Iris pigment epithelial cell (primary cell): ENCODE measurements at places on chromosomes 7 and 10.

DNA sequence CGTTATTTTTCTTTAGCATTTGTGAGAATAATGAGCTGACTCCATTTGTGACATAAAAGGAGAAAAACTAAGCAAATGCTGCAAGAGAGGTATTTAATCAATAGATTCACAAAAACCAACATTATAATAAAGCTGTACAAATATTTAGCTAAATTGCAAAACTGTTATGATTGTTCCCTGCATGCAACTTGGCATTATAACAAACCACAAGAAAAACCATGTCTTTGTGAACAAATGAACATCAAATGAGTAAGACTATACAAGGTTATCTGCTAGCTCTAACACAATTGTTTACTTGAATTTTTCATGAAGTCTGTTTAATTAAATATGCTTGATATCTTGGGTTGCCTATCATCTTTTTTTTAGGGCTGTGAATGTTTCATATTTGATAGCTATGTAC is 50.8 kb upstream of the PPP1R9A start:
- DNase-seq, result peak; percentile 2

DNA sequence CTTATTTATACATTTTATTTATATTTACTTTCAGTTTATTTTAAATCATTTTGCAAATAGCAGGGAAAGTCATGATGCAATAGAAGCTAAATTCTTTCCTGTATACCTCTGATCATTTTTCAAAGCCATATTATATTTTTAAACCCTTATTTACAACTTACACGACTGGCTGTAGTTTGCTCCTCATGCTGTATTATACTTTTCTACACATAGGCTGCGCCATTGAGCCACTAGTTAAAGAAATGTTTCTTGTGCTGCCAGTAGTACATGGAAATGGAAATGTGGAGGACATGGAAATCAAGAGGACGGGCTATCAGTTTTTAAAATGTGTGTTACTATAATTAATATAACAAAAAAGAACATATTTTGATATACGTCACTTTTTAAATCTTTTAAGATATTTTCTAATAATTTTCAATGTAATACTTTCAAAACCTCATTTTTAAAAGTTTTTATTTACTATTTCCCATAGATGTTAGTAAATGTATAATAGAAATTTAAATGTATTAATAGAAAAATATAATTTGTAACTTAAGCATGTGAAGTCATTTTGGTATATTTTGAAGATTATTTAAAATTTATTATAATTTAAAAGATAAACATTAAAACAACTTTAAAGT is 118.5 kb downstream of the VTI1A start:
- DNase-seq, result peak; percentile 77

- DNase-seq, result peak; percentile 15
Observed at GRCh38 chr10:110864662-110865140, 7.0 kb upstream of the PDCD4 start.

DNA sequence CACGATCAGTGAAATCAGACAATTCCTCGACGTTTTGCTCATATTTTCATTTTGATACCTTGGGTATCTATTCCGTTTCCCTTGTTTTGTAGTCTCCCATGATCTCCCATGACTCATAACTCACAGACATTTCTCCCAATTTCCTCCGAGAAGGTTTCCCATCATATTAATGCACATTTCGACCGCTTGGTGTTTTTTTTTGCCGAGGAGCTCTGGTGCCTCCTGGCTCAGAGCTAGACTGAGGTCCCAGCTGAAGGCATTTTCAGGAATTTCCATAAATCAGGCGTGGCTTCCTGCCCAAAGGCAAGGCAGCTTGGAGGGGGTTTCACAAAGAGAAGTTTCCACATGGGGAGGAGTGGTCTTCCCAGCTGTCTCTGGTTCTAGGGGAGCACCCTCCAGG is 148.2 kb upstream of the TNS3 start:
- DNase-seq, result peak; percentile 17

GRCh38 chr7:53596230-53596629 is 560.8 kb downstream of the POM121L12 start:
- peak; percentile 19 for DNase-seq

DNA sequence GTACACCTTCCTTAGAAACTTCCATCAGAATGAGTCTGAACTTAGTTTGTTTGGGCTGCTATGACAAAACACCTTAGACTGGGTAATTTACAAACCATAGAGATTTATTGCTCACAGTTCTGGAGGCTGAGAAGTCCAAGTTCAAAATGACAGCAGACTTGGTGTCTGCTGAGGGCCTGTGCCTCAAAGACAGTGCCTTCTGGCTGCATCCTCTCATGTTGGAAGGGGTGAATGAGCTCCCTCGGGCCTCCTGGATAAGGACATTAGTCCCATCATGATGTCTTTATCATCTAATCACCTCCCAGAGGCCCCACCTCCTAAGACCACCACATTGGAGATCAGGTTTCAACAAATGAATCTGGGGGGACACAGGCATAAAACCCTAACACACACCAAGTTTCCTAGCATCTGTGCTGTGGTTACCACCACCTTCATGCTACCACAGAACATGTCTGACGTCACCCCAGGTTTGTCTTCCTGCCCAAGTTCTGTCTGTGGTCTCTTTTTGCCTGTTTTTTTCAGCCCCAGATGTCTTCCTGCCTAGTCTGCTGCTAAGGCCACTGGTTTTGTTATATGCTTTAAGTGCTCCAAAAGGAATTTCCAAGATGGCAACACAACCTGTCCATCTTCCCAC is 150.9 kb upstream of the COBL start:
- no peak for DNase-seq

GRCh38 chr7:40840990-40841389 is 706.2 kb downstream of the SUGCT start:
- DNase-seq, result no peak

DNA sequence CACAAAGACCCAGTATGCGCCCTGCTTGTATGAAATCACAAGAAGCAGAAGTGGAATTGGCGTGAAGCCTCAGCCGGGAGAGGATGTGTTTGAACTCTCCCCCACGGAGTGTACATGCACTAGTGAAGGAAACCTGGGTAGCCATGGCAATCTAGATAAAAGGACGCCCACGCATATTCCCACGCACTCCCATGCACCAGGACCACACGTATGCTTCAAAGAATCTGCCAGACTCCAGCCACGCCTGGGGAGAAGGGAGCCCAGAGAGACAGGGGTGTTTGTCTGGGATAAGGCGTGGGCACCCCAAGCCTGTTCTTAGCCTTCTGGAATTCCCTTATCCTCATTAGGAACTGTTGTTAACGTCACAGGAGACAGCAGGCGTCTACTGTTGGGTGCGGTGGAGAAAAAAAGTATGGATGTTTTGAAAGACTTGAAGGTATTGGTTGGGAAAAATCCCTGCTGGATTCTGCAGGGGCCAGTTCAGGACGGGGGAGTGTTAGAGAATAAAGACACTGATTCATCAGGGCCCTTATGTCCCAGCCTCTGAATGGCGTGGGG is 28.9 kb upstream of the ECHDC3 start:
- DNase-seq, result peak; percentile 31

- DNase-seq, result no peak
Observed at GRCh38 chr10:7407368-7408290, 3.2 kb downstream of the SFMBT2 start.

GRCh38 chr10:97708976-97709946 is 4.3 kb upstream of the MARVELD1 start:
- peak; percentile 81 for DNase-seq

GRCh38 chr10:29857843-29858701 is 201.3 kb downstream of the JCAD start:
- DNase-seq, result peak; percentile 72

DNA sequence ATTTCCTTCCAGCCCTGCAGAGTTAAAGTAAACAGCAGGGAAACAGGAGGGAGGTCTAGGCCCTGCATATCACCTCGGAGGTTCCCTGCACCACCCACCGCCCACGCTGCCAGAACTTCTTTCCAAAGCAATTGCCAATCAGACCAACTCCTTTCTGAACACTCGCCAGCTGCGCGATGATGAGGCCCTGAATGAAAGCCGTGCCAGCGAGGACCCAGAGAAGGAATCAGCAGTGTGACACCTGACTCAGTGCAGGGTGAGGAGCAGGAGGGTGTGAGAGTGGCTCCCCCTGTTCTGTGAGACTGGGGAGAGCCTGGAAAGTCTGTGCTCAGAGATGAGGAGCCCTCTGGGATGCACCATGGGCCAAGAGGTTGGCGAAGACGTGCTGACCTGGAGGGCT is 3.3 kb upstream of the TCERG1L start:
- DNase-seq, result no peak

DNA sequence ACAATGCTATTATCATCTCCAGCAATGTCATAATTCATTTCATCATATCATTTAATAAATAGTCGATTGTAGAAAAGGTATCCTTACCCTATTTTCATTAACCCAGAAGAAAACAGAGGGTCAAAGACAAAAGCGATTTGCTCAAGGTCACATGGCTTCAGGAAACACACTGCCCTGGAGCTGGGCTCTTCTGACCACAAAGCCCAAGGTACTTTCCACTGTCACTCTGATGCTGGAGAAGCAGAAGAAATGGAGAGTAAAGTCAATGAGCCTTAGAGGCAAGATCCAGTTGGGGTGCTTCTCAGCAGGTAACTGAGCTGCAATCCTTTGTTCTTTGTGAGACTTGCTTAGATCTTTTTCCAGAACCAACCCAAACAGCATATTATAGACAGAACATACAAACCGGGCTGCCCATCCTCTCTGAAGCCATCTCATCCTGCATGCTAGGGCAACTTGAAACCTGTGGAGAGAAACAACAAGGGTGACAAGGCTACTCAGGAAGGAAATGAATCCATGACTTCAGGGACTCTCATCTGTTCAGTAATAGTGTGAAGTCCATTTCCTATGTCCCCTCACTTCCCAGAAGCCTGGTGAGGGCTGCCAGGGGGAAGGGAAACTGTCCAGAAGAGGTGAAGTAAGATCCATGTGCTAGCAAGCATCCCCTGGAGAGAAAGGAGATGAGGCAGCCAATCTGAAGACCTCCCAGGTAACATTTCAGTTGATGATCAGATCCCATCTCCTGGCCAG is 148.6 kb upstream of the SVIL start:
- DNase-seq, result peak; percentile 64

- no peak for DNase-seq
Observed at GRCh38 chr7:33393770-33394169, 264.4 kb downstream of the BBS9 start.

GRCh38 chr10:112951359-112952281 is 1.6 kb downstream of the TCF7L2 start:
- DNase-seq, result peak; percentile 87

DNA sequence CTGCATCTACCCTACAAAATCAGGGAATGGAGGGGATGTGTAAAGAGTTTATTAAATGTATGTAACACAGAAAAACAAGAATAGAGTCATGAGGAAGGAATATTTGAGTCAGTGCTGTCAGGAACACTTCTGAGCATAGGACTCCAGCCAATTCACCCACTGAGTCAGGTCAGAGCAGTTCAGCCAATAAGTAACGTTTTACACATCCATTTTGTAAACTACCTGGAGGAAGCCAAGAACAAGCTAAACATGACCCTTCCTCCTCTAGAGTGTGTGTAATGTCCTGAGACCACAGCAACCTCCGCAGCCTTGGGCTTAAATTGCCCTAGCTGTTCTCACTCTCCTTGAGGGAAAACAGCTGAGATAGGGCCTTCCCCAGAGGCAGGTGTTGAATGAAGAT is 691.5 kb upstream of the LRRN3 start:
- DNase-seq, result peak; percentile 34

DNA sequence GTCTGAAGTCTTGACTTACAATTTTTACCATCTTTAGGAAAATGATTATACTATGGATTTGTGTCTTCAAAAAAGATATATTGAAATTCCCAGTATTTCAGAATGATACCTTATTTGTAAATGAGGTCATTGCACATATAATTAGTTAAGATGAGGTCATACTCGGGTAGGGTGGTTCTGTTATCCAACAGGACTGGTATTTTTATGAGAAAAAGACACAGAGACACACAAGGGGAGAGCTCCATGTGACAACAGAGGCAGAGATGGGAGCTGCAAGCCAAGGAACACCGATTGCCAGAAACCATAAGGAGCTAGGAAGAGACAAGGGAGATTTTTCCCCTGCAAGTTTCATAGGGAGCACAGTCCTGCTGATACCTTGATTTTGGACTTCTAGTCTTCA is 356.9 kb downstream of the ARL4A start:
- DNase-seq, result no peak

DNA sequence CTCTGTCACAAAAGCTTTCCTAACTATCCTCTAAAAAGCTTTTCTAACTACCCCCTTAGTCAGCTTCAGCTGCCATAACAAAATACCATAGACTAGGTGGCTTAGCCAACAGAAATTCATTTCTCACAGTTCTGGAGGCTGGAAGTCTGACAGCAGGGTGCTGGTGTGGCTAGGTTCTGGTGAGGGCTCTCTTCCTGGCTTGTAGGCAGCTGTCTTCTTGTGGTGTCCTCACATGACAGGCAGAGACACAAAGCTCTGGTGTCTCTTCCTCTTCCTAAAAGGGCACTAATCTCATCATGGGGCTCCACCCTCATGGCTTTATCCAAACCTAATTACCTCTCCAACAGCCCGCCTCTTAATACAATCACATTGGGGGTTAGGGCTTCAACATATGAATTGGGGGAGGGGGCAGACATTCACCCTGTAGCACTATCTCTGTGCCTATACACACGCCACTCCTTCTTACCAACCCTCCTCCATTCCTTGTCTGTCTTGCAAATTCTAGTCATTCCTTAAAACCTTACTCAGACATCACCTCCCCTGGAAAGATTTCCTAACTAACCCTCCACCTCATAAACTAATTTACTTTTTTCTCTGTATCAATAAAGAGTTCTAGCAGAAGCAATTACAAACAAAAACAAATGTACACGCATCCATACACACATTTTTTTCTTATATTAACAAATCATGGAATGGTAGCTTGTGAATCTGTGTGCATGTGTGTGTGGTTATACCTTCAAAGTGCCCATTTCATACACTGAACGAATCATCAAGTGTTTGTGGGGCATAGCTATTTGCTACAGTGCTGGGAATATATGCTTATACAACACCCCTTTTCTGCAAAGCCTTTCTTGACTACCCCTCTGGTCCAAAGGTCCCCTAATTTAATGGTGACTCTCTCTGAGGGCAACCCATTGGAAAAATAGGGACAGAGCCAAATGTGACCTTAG is 26.4 kb downstream of the RHOBTB1 start:
- DNase-seq, result peak; percentile 61

GRCh38 chr10:110946496-110946895 is 27.1 kb downstream of the SHOC2 start:
- DNase-seq, result peak; percentile 10

- no peak for DNase-seq
Observed at GRCh38 chr7:2999078-2999500, 44.6 kb downstream of the CARD11 start.

DNA sequence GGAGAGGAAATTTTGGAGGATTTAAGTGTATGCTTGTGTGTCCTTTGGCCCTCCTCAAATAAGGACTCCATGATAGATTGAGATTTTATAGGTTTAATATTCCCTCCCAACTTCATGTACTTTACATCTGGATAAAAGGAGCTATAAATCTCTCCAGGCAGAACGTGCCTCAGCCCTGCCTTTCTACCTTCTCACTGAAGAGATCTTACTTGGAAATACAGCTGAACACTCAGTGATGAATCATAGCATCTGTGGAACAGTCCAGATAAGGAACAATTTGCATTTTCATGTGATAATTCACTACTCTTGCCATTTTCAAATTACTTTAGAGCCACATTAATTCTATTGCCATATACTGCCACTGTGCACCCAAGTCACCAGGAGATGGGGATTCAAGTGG is 364.6 kb upstream of the PODXL start:
- DNase-seq, result peak; percentile 24
